Activated CD4-positive, alpha-beta T cell treated with anti-CD3 and anti-CD28 coated beads, Interleukin-2, amount 50 U/mL, for 16 hours (primary cell): ENCODE measurements at places on chromosomes 2 and 18.

GRCh38 chr2:112831946-112832840 lies 4.4 kb downstream of the IL1B start:
- DNase-seq: no peak

DNA sequence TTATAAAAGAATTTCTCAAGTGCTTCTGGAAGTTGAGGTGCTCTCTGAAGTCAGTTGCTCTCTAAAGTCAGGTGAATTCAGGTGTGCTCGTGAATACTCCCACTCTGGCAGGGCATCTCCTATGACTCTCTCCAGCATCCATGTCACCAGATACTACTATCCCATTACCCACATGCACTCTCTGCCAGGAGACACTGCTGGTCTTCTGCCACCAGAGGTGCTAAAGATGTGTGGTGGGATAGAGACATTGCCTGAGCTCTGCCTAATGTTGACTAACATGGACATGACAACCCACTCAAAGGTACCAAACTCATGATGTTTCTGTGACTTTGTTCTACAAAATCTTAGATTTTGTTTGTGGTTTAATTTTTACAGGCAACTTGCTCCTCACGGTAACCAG lies 106.4 kb upstream of the HNRNPA3 start:
- peak; percentile 3 for DNase-seq

- DNase-seq: no peak
These were observed 499.8 kb downstream of the SUCLG1 start for GRCh38 chr2:83959266-83959665.

DNA sequence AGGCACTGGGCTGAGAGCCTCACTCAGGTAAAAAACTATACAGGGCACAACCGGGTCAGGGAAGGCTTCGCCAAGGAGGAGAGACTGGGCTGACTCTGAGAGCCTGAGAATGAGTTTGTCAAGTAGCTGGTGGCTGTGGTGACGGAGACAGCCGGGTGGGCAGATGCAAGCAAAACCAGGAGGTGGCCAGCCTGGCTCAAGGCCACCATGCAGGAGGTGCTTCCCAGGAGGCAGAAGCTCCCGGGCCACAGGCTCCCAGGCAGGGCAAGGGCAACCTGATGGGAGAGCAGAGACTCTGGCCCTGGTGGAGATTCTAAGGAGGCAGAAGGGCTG lies 2.9 kb upstream of the INHBB start:
- no peak for DNase-seq

DNA sequence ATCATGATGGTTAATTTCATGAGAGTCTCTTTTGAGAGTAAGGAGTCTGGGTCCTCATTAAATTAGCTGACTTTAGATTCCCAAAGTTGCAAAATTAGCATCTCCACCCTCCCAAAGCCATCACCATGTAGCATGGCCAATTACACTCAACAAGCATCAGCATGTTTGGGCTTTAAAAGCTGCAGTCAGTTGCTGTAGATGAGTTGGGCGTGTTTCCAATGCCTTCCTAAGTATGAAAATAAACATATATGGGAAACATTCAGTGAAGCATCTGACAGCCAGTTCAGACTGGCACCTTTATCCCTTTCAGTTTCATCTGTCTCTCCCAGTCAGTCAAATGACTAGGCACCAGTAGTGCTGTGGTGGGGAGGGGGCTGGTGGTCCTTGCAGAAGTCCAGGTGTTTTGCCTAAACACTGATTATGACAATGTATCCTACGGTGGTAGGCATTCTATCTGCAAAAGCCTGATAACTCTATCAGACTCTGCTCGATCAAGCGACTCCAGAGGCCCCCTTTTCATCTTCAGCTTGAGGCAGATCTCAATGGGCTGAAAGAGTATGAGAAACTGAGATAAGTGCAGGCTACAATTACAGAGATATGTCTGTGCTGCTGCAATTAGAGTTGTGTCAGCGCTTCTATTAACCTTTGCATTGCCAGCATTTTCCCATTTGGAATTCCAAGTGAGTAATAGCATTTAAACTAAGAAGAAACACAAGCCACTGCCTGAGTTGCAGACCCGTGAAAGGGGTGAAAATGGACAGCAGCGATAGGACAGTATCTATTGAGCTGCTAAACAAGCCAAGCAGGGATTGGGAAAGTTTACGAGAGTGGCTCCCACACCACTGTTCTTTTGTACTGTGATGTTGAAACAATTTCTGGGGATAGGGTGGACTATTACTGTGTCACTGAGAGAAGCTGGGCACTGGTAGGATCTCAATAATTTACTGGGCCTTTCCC lies 67.3 kb upstream of the SPOPL start:
- no peak for DNase-seq

DNA sequence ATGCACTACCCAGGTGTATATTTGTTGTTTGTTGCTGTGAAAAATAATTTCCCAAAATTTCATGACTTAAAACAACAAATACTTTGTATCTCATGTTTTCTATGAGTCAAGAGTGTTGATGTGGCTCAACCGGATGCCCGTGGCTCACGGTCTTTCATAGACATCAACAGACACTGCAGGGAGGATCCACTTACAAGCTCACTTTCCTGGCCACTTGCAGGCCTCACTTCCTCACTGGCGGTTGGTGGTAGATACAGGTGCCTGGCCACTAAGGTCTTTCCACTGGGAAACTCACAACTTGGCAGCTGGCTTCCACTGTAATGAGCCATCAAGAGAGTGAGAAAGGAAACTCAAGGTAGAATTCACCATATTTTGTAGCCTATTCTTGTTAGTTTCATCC lies 662.9 kb downstream of the IRS1 start:
- no peak for DNase-seq

GRCh38 chr2:55885127-55885943 lies 38.2 kb downstream of the EFEMP1 start:
- no peak for DNase-seq

GRCh38 chr2:67656875-67657274 lies 259.7 kb downstream of the ETAA1 start:
- DNase-seq: no peak

- no peak for DNase-seq
These were observed 12.7 kb downstream of the DGUOK start for GRCh38 chr2:73939419-73939818.

DNA sequence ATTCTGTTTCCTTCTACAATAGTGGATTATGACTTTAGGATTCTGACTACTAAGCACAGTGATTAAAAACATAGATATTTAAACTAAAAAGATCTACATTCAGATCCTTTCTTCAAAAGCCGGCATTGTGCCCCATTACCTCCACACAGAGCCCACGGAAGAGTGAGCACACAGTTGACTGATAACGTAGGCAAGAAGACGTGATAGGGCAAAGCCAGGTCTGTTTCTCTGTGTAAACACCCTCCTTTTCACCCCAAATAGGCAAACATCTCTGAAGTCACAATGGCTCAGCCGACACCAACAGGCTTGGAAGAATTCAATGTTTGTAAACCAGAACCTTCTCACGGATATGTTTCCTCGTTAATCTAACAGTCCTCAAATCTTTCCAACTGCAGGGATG lies 302.9 kb downstream of the CMPK2 start:
- no peak for DNase-seq

DNA sequence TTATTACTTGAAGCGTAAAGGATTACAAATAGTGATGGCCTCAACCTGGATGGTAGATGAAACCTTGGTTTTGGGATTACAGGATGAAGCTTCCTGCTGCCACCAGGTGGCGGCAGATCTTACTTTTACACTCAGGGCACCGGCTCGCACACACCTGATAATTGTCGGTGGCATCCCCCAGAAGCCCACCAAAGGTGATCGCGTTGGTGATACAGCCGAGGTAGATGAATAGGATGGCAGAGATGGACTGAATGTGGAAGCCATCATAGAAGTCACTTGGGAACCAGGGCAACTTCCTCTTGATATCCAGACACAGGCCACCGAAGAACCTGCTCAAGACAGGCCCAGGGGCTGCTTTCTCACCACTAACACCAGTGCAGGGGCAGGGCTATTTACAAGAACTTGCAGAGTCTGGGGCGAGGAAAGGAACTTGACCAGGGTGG lies 51.8 kb downstream of the MTHFD2 start:
- DNase-seq: peak; percentile 50

GRCh38 chr2:154589514-154589913 lies 109.0 kb upstream of the KCNJ3 start:
- DNase-seq: no peak

GRCh38 chr2:65789923-65790675 lies 357.7 kb upstream of the SPRED2 start:
- no peak for DNase-seq

DNA sequence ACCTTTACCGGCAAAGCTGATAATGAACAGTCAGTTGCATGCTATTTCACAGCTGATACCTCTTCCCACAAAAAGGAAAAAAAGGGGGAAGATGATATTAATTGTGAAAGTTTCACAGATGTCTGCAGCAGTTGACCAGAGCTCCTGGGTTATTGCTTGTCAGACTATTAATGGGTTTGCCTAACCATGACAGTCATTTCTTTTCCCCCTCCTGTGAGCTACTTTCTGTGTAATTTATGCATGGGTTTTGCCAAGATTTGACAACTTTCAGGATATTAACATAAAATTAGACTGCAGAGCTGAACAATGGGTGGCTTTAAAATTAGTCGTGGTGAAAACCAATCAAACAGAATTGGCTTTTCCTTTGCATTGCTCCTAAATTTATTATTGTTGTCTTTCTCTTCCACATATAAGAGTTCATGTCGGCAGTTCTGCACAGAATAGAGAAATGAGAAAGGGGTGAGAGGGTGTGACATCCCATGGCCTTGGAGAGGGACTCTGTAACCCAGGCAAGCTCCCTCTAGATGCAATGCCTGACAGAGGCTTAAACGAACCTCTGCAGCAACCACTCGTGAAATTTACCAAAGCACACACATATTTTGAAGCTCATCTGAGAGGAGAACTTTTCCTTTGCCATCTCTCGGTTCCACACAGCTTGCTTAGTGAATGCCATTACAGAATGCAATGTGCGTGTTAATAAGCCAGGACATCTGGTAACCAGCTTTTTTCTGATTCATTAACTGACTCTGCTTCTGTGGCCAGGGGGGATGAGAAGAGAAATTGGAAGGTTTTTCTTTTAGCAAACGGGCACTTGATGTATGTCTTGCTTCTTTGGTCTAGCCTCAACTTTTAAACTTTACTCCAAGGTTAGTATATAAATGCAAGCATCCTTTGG lies 82.2 kb upstream of the ITGA4 start:
- no peak for DNase-seq

DNA sequence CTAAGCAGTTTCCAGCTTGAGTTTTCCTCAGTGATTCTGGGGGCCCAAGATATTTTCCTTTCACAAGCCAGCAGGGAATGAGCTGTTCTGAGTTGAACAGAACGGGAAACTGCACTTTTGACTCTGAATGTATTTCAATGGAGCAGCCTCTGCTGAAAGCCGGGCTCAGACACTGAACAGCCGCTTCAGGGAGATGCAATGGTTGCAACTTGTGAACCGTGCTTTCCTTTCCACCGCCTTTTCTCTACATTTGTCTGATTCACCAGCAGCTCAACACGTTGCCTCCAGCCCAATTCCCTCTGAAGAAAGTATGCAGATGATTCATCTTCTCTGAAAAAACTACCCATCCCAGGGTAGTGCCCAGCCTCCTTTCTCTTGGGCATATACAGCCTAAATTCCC lies 119.3 kb upstream of the PKDCC start:
- DNase-seq: no peak

GRCh38 chr2:120441744-120442471 lies 96.0 kb downstream of the INHBB start:
- no peak for DNase-seq

- DNase-seq: peak; percentile 37
These were observed 26.9 kb upstream of the INSIG2 start for GRCh38 chr2:118061135-118061955.

DNA sequence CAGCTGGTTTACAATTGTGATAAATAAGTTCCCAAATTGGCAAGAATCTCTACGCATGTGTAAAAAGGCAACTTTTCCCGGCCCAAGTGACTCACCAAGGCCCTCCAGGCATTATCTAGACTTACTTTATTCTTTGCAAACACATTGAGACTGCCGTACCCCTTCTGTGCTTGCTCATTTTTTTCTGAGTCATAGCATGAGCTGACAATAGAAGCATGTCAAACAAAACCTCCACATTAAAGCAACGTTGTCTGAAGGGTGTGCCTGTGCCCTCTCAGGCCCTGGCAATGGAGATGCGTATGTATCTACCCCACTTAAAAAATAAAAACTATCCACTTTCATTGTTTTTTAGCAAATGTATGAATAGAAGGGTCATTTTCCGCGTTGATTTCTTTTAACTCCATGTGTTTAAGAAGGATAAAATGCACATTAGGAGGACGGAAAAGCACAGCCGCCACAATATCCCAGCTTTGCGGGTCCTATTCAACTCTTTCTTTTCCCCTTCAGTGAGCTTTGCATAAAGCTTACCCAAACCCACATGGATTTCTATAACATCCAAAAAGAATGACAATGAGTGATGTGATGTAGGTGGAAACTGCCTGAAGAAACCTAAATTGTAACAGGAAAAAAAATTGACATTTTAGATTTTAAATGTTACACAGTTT lies 298.2 kb downstream of the CDCA7 start:
- DNase-seq: no peak

DNA sequence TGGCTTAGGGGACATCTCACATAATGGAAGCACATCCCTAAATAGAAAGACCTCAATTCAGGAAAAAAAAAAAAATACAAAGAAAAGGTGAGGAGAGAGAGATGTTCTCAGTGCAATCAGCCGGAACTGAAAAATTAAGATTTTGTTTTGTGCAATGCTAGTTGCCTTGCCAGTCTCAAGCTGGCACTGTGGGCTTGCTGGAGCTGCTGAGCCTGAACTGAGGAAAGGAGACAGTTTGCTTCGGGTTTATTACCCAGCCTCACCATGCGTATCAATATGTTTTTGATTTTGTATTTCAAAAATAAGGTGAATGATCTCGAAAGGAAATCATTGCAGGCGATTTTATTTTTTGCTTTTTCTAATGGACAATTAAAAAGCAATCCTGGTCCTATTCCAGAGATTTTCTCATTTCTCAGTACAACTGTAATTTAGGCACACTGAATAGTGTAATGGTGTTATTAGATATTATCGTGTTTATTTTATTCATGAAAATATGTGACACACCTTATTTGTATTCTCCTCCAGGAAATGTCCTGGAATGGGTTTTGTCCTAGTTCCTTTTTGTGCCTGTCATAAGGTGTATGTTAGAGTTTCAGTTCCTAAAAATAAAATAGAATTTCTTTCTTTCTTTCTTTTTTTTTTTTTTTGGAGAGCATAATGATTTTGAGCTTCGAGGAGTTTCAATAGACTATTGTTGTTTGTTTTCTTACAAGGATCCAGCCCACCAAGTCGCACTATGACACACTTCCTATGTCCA lies 72.8 kb upstream of the ZEB2 start:
- DNase-seq: no peak

GRCh38 chr18:22094358-22094734 lies 75.0 kb upstream of the GATA6 start:
- no peak for DNase-seq

GRCh38 chr2:236848501-236848900 lies 237.2 kb upstream of the COPS8 start:
- DNase-seq: no peak

- no peak for DNase-seq
These were observed 1470.3 kb upstream of the ACVR2A start for GRCh38 chr2:146374505-146374904.
